Spinal cord (tissue), 10 donors: ENCODE measurements at places on chromosomes 6 and 20. TPM values are rescaled to one million over a fixed set of nuclear protein-coding genes. Genes with fewer than 3 reads are reported as not detected.

Gene CYP39A1
- polyA plus RNA-seq, result 2.4 TPM

- DNase-seq, result no peak
- no peaks in the 10 kb centered on the region for H3K27me3 ChIP-seq
- H3K27ac ChIP-seq, result no peak overlapping the region
- no peak overlapping the region for H3K4me3 ChIP-seq
Measured at GRCh38 chr20:57315083-57315975, 14.3 kb upstream of the SPO11 start.

DNA sequence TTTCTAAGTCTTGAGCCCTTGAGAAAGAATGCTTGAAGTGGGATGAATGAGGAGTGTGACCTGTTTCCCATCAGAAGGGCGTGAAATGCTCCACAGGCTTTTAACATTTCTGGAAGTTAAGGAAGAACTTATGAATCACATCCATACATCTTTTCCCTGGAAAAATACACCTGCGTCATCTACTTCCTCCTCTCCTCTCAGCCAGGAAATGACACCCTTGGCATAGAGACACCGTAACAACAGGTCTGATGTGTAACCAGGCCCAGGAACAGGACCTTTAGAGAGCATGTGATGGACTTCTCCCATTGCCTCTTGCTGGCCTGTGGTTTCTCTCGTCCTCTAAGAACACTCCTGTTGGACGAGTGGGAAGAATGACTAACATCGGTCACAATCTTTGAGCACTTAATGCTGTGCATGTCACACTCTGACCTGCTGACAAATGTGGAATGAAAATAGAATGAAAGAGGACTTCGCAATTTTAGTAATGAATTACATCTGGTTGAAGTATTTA, 28.5 kb upstream of the CITED2 start:
- H3K36me3 ChIP-seq, result no peaks in the 10 kb centered on the region
- no peak overlapping the region for H3K4me3 ChIP-seq
- no peaks in the 10 kb centered on the region for H3K27me3 ChIP-seq
- H3K27ac ChIP-seq, result no peak overlapping the region
- no peaks in the 10 kb centered on the region for H3K4me1 ChIP-seq

DNA sequence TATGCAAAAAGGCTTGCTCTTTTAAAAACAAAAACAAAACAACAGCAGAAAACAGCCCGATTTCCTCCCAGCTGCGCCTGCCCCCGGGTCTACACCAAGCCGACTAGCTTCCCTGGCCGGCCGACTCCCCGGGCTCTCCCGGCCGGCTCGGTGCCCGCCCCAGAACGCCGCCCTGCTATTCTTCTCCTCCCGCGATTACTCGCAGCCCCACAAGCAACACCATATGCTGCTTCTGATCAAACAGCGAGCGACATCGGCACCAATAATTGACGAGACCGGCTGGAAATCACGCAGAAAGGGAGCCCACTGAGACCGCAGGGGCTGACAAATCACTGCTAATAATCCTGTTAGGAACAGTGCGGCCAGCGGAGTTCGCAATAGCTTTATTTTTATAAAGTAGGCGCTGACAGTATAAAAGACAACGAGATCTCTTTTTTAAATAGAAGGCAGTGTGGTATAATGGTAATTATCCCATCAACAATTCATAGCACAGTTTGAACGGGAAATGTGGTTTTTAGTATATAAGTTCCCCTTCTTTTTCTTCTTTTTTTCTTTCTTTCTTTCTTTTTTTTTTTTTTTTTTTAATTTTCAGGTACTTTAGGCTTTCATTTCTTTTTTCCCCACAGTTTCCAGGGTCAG, 3.3 kb downstream of the SIM1 start:
- no peak overlapping the region for H3K27ac ChIP-seq
- H3K36me3 ChIP-seq, result no peaks in the 10 kb centered on the region
- peaks cover 32% of the 10 kb centered on the region for H3K4me1 ChIP-seq
- no peak overlapping the region for H3K4me3 ChIP-seq
- H3K27me3 ChIP-seq, result peaks cover 100% of the 10 kb centered on the region

DNA sequence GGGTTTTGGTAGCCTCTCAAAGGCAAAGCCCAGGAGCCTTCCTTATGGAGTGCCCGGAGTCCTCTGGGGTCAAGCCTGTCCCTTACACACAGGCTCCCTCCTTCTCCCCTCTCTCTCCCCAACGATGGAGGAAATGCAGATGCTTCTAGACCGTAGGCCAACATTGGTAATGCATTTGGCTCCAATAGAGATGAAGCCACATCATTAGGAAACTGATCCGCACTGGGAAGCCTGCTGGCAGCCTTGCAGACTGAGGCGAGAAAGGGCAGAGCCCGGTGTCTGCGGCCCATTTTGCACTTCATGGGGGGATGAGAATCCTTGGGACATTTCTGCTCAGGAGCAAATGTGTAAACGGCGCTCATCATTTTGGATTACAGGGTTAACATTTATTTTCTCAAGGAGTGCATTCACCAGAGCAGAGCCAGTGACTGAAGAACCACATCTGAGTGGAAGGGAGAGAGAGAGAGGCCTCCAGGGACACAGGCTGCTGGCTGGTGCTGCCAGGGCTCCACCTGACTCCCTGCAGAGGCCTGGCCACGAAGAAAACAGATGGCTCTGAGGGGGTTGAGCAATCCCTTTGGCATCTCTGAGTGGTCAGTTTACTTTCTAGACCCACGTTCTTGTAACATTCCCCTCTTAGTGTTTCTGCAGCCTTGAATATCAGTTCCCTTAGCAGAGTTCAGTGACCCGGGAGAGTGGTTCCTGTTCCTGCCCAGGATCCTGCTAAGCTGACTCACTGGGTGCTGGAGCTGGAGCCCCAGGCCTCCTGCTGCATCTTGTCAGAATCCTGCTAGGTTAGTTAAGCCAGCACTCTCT, 4.4 kb upstream of the CST3 start:
- no peaks in the 10 kb centered on the region for H3K36me3 ChIP-seq
- no peaks in the 10 kb centered on the region for H3K27me3 ChIP-seq
- no peak overlapping the region for H3K4me3 ChIP-seq

DNA sequence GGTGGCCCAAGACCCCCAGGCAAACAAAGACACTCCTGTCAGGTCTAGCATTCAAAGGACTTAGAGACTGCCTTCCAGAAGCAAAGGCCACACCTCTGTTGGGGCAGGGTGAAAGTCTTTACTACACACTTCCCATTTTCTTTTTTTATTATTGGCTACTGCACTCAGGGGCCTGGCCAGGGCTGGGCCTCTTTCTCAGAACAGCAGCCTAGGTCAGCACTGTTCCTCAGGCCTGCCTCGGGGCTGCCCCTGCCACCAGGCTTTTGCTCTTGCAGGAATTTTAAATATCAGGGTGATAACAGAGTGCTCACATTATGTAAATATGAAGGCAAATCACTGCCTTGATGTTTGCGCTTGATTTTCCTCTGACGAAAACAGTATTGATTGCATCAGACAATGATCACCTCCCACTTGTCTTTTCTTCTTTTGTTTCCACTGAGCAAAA, 18.5 kb downstream of the GSTA4 start:
- no peaks in the 10 kb centered on the region for H3K36me3 ChIP-seq
- no peak for DNase-seq
- H3K27me3 ChIP-seq, result no peaks in the 10 kb centered on the region

DNA sequence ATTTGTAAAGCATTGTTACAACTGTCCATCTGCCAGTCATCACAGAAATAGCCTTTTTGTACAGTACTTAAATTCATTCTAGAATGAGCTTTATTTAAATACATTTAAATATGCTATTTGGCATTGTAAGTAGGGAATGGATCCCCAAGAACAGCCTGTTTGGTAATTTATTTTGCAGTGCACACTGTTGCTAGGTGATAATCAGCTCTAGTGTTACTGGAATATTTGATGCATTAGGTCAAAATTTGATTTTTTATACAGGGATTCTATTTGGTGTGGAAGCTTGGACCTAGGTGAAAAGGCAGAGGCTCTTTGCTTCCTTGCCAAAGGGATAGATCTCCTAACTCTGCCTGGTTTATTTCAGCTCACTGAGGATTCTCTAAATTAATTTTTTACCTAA, 593.7 kb downstream of the EPM2A start:
- DNase-seq, result no peak
- H3K4me3 ChIP-seq, result no peak overlapping the region
- peaks cover 4% of the 10 kb centered on the region for H3K4me1 ChIP-seq

Gene OXT
- not detected for polyA plus RNA-seq

DNA sequence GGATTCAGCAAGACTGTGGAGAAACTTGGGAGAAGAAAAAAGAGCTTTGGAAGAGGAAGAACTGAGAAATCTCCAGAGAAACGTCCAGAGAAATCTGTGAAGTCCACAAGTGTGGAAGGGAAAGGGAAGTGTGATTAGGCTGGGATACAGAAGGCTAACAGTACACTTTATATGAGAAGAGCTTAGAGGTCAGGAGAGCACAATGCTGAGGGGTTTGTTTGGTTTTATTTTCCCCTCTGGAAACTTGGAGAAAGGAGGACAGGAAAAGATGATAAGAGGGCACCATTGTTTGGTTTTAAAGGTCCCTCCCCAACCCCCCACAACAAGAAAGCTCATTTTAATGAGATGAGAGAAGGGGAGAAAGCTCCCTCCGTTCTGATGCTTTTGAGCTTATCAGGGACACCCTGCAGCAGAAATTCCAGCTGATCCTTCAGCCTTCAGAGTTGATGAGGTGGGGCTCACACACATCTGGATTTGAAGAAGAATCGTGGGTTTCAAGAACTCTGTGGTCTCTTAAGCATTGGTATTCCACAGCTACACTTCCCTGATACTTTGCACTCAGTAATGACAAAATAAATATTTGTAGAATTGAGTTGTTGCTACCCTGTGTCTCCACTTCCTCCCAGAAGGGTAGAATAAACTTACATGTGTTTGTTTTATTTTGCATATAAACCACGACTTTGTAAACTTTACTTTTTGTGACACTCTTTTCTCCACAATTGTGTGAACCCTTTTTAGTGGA, 1.9 kb downstream of the NT5E start:
- H3K4me1 ChIP-seq, result peaks cover 14% of the 10 kb centered on the region
- peaks cover 43% of the 10 kb centered on the region for H3K27me3 ChIP-seq
- no peak overlapping the region for H3K27ac ChIP-seq

GRCh38 chr6:151807513-151808370, at the start of gene ESR1:
TSS of gene ESR1 (plus strand) at chr6:151807682. CDS start at chr6:151807913, 231 bp downstream.
- H3K27ac ChIP-seq, result no peak within 1 kb of the TSS
- peak; percentile 24 for DNase-seq
- peak within 1 kb of the TSS; percentile 22 for H3K4me3 ChIP-seq
- H3K36me3 ChIP-seq, result no peaks in the 10 kb centered on the region
- H3K27me3 ChIP-seq, result peaks cover 57% of the 10 kb centered on the region

Gene BTNL2
- 2.3 TPM for polyA plus RNA-seq
